CD4-positive, alpha-beta T cell treated with Interleukin-15 for 4 hours (primary cell): ENCODE measurements at places on chromosomes 5 and 9.
A peak's percentile ranks its signal among the peaks of the same experiment; 100 is the strongest.

- no peak for DNase-seq
These were observed 56.5 kb upstream of the RNF38 start for GRCh38 chr9:36456480-36457065.

DNA sequence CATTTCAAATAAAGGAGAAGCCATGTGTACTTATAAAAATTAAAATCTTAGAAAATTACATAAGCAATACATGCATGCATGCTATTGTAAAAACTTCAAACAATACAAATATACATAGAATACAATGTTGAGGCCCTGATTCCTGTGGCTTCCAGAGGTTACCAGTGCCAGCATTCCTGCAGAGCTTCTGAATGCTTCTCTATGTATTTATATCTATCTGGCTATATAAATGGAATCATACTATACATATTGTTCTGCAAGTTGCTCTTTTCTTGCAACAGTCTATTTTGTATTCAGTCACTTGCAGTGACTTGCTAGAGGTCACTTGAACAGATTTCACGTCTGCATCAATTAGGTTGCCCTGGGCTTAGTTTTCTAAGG is 3.2 kb upstream of the IL12B start:
- no peak for DNase-seq

- peak; percentile 18 for DNase-seq
These were observed 49.6 kb upstream of the KIF2A start for GRCh38 chr5:62256161-62257019.

GRCh38 chr5:134995850-134996402 is 28.2 kb downstream of the CATSPER3 start:
- DNase-seq = no peak

DNA sequence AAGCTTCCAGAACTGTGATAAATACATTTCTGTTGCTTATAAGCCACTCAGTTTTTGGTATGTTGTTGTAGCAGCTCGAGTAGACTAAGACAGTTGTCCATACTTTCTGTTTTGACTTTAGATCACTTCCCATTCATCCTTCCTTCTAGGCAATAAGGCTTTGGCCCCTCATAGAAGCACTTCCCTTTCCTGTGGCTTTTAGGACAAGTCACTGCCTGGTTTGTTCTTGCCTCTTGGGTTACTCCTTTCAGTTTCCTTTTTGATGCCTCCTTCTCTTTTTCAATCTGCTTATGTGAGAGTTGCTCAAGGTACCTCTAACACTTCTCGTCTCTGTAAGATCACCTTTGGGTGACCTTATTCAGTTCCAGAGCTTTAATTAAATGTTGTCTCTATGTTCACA is 72.4 kb upstream of the NTRK2 start:
- no peak for DNase-seq

GRCh38 chr5:134445856-134446818 is 34.5 kb upstream of the CDKN2AIPNL start:
- no peak for DNase-seq

GRCh38 chr9:131605770-131606590 is 60.7 kb downstream of the PRRT1B start:
- DNase-seq = no peak

GRCh38 chr5:41656597-41656996 is 146.2 kb upstream of the PLCXD3 start:
- no peak for DNase-seq

DNA sequence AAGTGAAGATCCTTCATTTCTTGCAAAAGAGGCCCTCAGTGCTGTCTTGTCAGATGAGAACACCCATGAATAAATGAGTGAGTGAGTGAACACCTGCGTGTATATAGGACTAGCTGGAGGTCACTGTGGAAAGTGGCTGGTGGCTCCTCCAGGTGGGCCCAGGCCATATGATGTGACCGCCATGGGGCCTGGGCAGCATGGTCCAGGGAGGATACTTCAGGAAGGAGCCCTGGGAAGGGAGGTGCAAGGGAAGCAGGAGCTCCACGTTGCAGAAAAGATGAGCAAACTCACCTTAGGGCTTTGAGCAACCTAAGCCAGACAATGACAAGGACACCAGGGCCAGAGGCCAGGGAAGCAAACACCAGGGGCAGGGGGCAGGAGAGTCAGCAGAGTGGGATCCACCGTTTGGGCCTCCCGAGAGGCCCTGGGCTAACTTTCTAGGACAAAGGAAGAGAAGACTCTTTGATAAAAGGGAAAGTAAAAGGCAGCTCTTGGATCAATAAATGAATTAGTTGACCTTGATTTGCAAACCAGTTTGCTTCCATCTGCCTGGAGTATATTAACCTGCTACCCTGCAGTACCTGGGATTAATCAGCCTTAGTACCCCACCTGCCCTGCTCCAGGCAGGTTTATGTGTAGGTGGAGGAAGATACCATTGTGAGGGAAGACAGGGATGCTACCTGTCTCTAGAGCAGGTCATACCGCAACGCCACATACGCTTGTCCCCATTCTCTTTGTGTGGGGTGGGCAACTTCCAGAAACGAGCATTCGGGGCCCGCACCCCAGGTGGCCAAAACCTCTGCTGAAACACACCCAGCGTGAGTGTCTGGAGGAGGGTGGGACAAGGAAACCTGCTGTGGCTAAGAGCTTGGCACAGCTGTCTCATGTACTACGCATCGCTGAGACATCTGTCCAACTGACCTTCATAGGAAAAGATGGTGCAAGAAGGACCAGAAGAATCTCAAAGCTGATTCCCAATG is 51.4 kb upstream of the OLFM1 start:
- DNase-seq = no peak

- no peak for DNase-seq
These were observed 1.0 kb downstream of the DOCK8 start for GRCh38 chr9:215631-216155.

- no peak for DNase-seq
These were observed 13.6 kb downstream of the NR2F1-AS1 start for GRCh38 chr5:93567424-93567823.

GRCh38 chr5:127031147-127031862 is 947 bp upstream of the MARCHF3 start:
- no peak for DNase-seq

DNA sequence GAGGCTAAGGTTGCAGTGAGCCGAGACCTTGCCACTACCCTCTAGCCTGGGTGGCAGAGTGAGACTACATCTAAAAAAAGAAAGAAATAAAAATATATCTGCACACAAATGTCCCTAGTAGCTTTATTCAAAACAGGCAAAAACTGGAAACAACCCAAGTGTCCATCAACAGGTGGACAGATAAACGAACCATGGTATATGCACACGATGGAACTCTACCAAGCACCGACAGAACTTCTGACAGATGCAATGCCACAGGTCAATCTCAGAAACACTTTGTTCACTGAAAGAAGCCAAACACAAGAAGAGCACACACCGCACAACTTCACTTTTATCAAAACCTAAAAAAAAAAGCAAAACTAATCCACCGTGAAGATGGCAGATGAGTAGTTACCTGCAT is 30.4 kb downstream of the CAMSAP1 start:
- DNase-seq = no peak

- DNase-seq = no peak
These were observed 30.6 kb downstream of the EDIL3 start for GRCh38 chr5:84354101-84354500.

DNA sequence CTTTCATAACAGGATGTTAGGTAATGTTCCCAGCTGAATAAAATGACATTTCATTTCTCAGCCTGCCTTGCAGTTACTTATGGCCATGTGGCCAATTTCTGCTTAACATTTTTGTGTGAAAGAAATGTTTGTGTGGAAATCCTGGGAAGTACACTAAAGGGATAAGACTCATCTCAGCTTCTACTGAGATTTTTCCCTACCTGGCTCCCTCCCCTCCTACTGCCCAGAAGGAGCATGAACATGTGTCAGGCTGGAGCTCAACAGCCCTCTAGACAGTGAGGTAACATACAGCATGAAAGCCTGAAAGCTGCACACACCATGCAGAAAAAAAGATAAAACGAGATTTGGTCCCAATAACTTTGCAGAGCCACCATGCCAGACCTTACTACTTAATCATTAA is 288.4 kb upstream of the COX7C start:
- no peak for DNase-seq

DNA sequence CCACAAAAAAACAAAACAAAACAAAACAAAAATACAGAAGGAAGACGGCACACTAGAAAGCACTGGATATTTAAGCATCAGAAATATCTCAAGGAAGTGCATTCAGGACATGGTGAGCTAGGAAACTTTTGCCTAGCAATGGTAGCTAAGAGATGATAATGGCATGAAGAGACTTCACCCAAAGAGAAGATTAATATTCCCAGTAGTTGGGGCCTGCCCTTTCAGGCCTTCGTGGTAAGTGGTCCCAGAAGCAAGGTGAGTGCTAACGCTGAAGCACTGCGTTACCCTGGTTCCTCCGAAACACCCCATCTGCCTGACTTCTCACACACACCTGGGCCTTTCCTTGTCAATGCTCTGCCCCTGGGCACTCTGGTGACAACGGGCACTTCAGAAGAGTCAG is 585.2 kb downstream of the RAB3C start:
- no peak for DNase-seq

DNA sequence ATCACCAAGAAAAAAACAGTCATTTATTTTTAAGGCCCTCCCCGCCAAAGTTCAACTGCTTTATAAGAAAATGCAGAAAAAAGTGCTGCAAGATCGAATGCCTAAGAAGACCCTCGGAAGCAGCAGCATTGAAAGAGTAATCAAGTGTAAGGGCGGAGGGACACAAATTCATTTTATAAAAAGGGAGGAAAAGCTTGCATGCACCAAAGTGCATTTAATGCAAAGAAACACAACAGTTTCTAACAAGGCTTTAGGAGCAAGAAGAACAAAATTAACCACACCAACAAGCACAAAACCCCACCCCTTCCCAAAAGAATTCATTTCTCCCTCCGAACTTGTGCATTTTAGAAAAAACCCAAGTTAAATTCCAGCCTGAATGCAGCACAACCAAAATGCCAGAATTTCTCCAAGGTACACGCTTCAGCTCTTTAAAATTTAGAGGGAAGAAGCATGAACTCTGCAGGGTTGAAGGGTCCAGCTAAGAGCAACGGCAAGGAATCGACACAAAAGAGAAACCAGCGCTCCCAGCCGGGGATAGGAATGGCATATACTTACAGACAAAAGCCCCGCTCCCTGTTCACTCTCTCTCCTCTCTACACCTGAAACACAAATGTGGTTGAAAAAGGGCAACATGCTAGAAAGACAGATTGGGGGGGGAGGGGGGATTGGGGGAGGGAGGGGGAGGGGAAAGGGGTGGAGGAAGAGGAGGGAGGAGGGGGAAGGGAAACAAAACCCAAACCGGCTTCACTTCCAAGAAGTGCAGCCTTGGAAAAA is at the start of gene NREP:
NREP (minus strand) TSS at position 614 of the 774 bp plus-strand sequence. CDS start 1,422 bp downstream, outside the sequence.
- no peak for DNase-seq

DNA sequence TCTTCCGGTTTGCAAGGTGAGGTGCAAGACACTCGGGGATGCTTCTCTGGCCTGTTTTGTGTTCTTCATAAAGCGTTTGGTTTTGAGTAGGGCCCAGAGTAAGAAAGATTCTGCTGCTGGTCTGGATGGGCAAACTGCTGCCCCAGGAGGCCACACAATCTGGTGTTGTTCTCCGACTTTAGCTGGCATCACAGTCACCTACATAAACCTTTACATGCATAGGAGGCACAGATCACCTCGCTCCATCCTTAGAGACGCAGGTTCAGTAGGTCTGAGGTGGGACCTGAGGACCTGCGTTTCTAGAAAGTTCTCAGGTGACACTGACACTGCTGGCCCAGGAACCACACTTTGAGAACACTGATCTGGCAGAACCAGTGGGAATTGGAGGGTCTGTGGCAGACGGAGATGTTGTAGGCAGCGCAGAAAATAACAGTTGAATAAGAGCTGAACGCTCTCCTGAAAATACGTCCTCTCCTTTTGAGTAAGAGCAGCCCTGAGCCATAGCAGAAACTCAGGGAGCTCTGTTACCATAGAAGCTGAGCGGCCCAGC is 3.9 kb upstream of the SLC6A3 start:
- DNase-seq = no peak

GRCh38 chr9:130263601-130264413 is 1.8 kb upstream of the HMCN2 start:
- DNase-seq = no peak

GRCh38 chr9:124768750-124769548 is 2.2 kb downstream of the NR6A1 start:
- no peak for DNase-seq

DNA sequence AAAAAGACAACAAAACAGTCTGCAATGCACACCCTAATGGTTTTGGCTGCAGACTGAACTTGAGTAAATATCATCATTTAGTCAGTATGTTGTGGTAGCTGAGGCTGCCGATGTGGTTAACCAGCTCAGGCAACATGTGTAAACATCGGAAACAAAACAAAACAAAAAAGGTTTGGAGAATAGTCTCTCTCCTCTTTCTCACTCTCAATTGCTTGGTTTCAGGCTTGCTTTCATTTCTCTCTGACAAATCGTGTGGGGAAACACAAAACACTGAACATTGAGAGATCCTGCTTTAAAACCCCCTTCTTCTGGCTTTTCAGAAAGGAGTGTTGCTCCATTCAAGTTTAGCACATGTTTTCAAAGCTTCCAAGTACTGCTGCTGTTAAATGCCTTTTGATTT is 453.3 kb downstream of the BNC2 start:
- no peak for DNase-seq

DNA sequence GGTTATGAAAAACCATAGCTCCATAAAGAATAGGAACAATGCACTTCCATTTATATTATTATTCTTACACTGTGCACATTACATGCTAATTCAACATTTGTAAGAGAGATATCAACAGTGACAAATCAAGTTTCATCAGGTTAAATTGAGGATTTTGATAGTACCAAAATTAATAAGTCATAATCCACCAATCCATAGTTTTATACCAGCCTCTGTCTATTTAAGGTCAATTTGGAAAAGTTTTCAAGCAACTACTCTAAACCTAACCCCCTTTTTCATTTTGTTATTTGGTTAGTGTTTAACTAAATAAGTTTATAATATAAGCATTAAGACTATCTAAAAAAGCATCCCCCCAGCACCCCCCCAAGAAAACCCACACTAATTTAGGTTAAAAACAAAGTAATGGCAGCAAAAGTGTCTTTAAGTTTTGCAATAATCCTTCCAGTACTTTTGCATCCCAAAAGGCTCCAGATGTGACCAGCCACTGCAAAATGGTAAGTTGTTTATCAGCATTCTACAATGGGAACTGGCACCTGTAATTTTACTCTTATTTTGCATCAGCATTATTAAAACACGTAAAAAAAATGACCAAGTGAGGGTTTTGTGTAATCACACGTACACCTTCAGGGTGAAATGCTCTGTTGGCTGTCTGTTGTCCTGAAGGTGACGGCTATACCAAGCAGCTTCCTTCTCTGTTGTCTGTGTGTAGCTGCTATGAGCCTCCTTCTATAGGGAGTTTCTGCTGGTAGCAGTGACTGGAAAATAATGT is 36.8 kb upstream of the SSBP2 start:
- no peak for DNase-seq

- no peak for DNase-seq
These were observed 34.4 kb downstream of the KIF2A start for GRCh38 chr5:62340392-62340791.

GRCh38 chr9:104927216-104927911 is 591 bp downstream of the ABCA1 start:
- DNase-seq = no peak

- DNase-seq = no peak
These were observed 6.4 kb upstream of the ARL14EPL start for GRCh38 chr5:116025866-116026265.
